ENCODE measurements at places on chromosomes 7 and 10. TPM values are rescaled to one million over a fixed set of nuclear protein-coding genes. Genes with fewer than 3 reads are reported as not detected.

GRCh38 chr7:35753761-35754603 lies 46.9 kb upstream of the SEPTIN7 start:
- peak; percentile 57 for DNase-seq
- no peaks in the 10 kb centered on the region for H3K27me3 ChIP-seq
- peak overlapping the region; percentile 79 for H3K27ac ChIP-seq
- H3K4me1 ChIP-seq, result peaks cover 43% of the 10 kb centered on the region
- H3K36me3 ChIP-seq, result no peaks in the 10 kb centered on the region

DNA sequence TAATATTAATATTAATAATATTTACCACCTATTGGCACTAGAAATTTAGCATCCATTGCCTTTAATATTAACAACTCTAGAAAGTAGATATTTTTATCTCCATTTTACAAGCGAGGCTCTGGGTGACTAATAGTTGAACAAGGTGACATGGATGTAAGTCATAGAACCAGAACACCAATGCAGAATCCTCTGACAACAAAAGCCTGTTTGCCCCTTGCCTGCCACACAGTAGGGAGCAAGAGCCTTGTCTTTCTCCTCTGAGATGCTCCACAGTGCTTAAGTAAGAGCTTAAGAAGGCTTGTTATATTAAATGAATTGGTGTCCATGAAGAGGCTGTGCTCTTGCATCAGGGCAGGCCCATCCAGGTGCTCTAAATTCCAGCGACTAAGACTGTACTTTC lies 51.2 kb upstream of the LBX1 start:
- peaks cover 7% of the 10 kb centered on the region for H3K4me1 ChIP-seq
- DNase-seq, result no peak
- no peak overlapping the region for H3K27ac ChIP-seq
- peaks cover 57% of the 10 kb centered on the region for H3K27me3 ChIP-seq
- no peaks in the 10 kb centered on the region for H3K36me3 ChIP-seq

- H3K27me3 ChIP-seq, result no peaks in the 10 kb centered on the region
- peak; percentile 44 for DNase-seq
- H3K36me3 ChIP-seq, result no peaks in the 10 kb centered on the region
- no peak overlapping the region for H3K4me3 ChIP-seq
- no peaks in the 10 kb centered on the region for H3K4me1 ChIP-seq
These were observed 191.2 kb upstream of the PRSS1 start for GRCh38 chr7:142557971-142558582.

DNA sequence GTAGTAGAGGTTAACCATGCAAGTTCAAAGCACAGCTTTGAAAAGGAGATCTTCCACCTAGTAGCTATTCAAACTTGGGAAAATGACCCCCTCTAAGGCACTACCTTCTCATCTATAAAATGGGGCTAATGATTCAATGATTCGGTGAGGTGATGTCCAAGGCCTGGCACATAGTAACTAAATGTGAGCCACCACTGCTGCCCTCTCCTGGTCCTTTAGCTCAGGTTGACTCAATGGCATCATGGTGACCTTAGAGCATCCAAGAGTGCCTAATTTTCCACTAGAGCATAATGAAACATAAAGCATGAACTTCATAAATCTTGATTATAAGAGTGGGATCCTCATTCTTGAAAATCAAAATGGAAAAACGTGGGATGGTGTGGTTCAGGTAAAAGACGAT lies 16.3 kb upstream of the PLCE1 start:
- no peak overlapping the region for H3K27ac ChIP-seq
- no peaks in the 10 kb centered on the region for H3K4me1 ChIP-seq
- no peak overlapping the region for H3K4me3 ChIP-seq
- H3K27me3 ChIP-seq, result no peaks in the 10 kb centered on the region
- no peaks in the 10 kb centered on the region for H3K36me3 ChIP-seq

DNA sequence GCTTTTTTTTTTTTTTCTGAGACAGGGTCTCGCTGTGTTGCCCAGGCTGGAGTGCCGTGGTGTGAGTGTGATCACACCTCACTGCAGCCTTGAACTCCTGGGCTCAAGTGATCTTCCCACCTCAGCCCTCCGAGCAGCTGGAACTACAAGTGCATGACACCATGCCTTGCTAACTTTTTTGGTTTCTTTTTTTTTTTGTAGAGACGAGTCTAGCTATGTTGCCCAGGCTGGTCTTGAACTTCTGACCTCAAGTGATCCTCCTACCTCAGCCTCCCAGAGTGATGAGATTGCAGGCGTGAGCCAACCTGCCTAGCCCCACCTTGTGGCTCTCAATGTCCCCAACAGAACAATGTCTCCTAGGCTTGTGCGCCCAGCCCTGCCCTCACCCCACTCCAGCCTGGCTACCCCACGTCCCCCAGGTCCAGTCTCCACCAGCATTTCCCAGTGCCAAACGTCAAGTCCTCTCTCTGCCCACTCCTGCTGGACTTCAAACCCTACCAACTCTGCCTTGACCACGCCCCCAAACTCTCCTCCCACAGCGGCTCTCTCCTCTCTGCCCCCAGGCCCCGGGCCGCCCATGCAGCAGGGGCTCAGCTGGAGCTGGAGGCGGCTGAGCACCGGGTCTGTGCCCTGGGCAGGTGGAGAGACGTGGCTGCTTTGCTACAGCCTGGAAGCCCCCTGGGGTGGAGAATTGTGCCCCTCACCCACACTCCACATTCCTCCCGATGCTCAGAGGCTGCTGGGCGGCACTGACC lies 18.9 kb downstream of the BHLHA15 start:
- H3K27ac ChIP-seq, result no peak overlapping the region
- H3K4me1 ChIP-seq, result no peaks in the 10 kb centered on the region
- no peaks in the 10 kb centered on the region for H3K27me3 ChIP-seq
- DNase-seq, result no peak

GRCh38 chr10:61751599-61751998 lies 88.9 kb downstream of the CABCOCO1 start:
- H3K4me1 ChIP-seq, result peaks cover 10% of the 10 kb centered on the region
- no peak for DNase-seq
- H3K27ac ChIP-seq, result peak overlapping the region; percentile 52
- H3K27me3 ChIP-seq, result no peaks in the 10 kb centered on the region
- no peak overlapping the region for H3K4me3 ChIP-seq

GRCh38 chr10:97380516-97380915 lies 20.6 kb downstream of the RRP12 start:
- DNase-seq, result peak; percentile 18
- H3K4me3 ChIP-seq, result no peak overlapping the region
- H3K27ac ChIP-seq, result no peak overlapping the region
- no peaks in the 10 kb centered on the region for H3K27me3 ChIP-seq
- no peaks in the 10 kb centered on the region for H3K36me3 ChIP-seq

- H3K27me3 ChIP-seq, result no peaks in the 10 kb centered on the region
- H3K36me3 ChIP-seq, result no peaks in the 10 kb centered on the region
- no peak overlapping the region for H3K27ac ChIP-seq
- H3K4me3 ChIP-seq, result no peak overlapping the region
These were observed 203.7 kb downstream of the TRIL start for GRCh38 chr7:28754447-28754846.

DNA sequence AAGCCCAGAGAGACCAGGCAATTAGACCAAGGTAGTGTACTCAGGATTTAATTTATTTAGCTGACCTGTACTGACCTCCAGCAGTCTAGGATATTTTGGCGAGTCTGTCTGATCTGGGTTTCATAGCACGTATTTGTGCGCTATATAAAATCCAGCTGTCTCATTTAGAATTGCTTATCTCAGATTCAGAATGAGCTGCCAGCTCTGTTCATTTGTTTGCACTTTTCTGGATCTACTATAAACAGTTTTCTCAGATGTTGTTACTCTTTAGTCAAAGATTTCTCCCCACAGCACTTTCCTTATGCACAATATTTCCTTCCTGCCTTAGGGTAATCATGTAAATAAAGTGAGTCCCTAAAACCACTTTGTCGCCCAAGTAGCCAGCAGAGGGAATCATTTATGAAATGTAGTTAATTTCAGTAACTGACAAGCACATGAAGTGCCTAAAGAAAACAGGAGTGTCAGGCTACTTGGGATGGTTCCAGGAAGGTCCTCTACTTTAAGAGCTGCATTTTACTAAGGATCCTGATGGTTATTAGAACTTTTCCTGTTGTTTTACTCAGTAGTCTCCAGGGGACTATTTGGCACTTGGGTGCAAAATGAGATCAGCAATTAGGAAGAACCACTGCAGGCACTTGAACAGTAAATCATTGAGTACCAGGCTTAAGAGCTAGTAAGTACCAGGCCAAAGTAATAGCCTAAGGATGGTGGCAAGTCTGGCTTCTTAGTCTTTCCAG lies 226.4 kb downstream of the TWIST1 start:
- DNase-seq, result no peak
- H3K27me3 ChIP-seq, result no peaks in the 10 kb centered on the region
- no peak overlapping the region for H3K4me3 ChIP-seq
- peaks cover 9% of the 10 kb centered on the region for H3K4me1 ChIP-seq
- H3K27ac ChIP-seq, result peak overlapping the region; percentile 15

- H3K36me3 ChIP-seq, result no peaks in the 10 kb centered on the region
- no peak overlapping the region for H3K27ac ChIP-seq
- no peak overlapping the region for H3K4me3 ChIP-seq
- no peak for DNase-seq
- H3K4me1 ChIP-seq, result no peaks in the 10 kb centered on the region
These were observed 523.2 kb upstream of the IGFBP3 start for GRCh38 chr7:46444256-46444655.

- no peaks in the 10 kb centered on the region for H3K4me1 ChIP-seq
- no peak overlapping the region for H3K27ac ChIP-seq
- H3K27me3 ChIP-seq, result no peaks in the 10 kb centered on the region
- H3K4me3 ChIP-seq, result no peak overlapping the region
- H3K36me3 ChIP-seq, result no peaks in the 10 kb centered on the region
- DNase-seq, result no peak
These were observed 146.5 kb downstream of the ALOX5 start for GRCh38 chr10:45520476-45520875.

- no peak overlapping the region for H3K4me3 ChIP-seq
- peak; percentile 24 for DNase-seq
- no peaks in the 10 kb centered on the region for H3K27me3 ChIP-seq
- H3K27ac ChIP-seq, result no peak overlapping the region
- no peaks in the 10 kb centered on the region for H3K36me3 ChIP-seq
These were observed 92.5 kb downstream of the KLF6 start for GRCh38 chr10:3692387-3692999.

DNA sequence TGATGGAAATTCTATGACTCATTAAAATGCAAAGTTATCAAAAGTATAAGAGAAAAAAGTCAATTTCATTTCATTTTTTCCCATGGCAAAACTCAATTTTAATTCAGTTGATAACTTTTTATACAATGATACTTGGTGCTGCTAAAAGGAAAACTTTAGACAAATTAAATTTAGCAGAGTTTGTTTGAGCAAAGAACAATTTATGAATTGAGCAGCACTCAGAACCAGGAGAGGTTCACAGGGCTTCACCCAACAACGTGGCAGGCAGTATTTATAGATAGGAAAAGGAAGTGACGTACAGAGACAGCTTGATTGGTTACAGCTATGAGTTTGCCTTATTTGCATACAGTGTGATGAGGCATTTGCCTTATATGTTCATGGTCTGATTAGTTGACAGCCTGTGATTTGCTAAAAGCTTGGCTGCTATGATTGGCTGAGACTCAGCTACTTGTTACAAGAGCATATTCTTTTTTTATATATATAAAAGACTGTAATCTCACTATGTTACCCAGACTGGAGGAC lies 157.2 kb upstream of the CELF2 start:
- no peak overlapping the region for H3K27ac ChIP-seq
- no peaks in the 10 kb centered on the region for H3K4me1 ChIP-seq
- no peaks in the 10 kb centered on the region for H3K27me3 ChIP-seq
- no peaks in the 10 kb centered on the region for H3K36me3 ChIP-seq
- H3K4me3 ChIP-seq, result no peak overlapping the region

- no peaks in the 10 kb centered on the region for H3K36me3 ChIP-seq
- peak; percentile 81 for DNase-seq
- peaks cover 77% of the 10 kb centered on the region for H3K27me3 ChIP-seq
- no peak overlapping the region for H3K4me3 ChIP-seq
- no peak overlapping the region for H3K27ac ChIP-seq
These were observed 920 bp downstream of the PRLHR start for GRCh38 chr10:118594392-118595063.

DNA sequence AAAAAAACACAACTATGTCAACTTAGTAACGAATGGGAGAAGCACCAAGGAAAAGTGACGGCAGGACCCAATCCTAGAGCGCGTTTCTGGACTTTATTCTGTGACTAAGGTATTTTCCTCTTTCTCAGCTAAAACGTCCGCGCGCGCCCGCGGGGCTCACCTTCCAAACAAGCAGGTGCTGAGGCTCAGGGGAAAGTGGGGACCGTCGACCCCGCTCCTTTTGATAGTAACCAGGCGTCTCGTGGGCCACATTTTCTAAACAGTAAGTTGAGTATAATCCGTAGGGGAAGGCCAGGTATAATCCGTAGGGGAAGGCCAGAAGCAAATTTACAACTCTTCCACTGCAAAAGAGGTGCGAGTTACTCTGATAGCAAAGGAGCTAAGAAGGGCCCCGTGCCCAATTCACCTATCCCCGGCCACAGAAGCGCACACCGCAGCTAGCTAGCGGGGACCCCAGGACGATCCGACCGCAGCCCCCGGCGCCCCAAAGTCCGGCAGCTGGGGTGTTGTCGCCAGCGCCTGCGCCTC lies 743 bp downstream of the MKI67 start:
- no peaks in the 10 kb centered on the region for H3K36me3 ChIP-seq
- peak; percentile 51 for DNase-seq
- no peak overlapping the region for H3K27ac ChIP-seq
- H3K4me3 ChIP-seq, result peak overlapping the region; percentile 82
- H3K27me3 ChIP-seq, result no peaks in the 10 kb centered on the region
- peaks cover 9% of the 10 kb centered on the region for H3K4me1 ChIP-seq

- no peak overlapping the region for H3K4me3 ChIP-seq
- H3K27me3 ChIP-seq, result no peaks in the 10 kb centered on the region
- DNase-seq, result no peak
- no peaks in the 10 kb centered on the region for H3K36me3 ChIP-seq
These were observed 32.7 kb downstream of the DPY19L1 start for GRCh38 chr7:35004531-35005095.

DNA sequence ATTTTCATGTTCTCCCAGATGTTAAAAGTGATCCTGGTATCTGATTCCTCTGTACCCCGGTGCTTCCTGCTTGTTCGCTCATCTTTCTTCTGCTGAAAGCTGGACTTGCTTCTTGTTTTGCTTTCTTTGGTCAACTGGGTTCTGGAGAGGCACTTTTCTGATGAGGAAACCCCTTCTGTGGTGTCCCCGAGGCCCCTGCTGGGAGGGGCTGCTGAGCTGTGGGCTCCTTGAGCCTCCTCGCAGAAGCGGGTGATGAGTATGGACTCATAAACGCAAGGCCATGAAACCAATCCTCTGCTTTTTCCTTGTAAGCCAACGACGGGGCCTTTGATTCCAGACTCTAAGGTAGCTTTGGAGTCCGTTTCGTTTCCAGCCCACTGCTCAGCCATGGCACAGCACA lies 7.8 kb downstream of the WIPI2 start:
- H3K36me3 ChIP-seq, result no peaks in the 10 kb centered on the region
- DNase-seq, result no peak
- no peak overlapping the region for H3K27ac ChIP-seq
- H3K27me3 ChIP-seq, result no peaks in the 10 kb centered on the region
- no peak overlapping the region for H3K4me3 ChIP-seq

GRCh38 chr10:70132098-70133029 lies at the start of gene AIFM2:
Gene AIFM2 (minus strand): TSS chr10:70132825. CDS start chr10:70124084, 8,741 bp downstream.
- H3K4me3 ChIP-seq, result peak within 1 kb of the TSS; percentile 75
- H3K27ac ChIP-seq, result peak within 1 kb of the TSS; percentile 91
- no peaks in the 10 kb centered on the region for H3K27me3 ChIP-seq
- no peaks in the 10 kb centered on the region for H3K36me3 ChIP-seq
- DNase-seq, result peak; percentile 94

GBX1 gene
- total RNA-seq, result not detected

CCDC71L gene
- total RNA-seq, result 24.3 TPM

ASZ1 gene
- total RNA-seq, result not detected

TMEM273 gene
- total RNA-seq, result 1.2 TPM

MOGAT3 gene
- 6.3 TPM for total RNA-seq
